CD8-positive, alpha-beta memory T cell (primary cell): ENCODE measurements at places on chromosomes 7 and 10.

DNA sequence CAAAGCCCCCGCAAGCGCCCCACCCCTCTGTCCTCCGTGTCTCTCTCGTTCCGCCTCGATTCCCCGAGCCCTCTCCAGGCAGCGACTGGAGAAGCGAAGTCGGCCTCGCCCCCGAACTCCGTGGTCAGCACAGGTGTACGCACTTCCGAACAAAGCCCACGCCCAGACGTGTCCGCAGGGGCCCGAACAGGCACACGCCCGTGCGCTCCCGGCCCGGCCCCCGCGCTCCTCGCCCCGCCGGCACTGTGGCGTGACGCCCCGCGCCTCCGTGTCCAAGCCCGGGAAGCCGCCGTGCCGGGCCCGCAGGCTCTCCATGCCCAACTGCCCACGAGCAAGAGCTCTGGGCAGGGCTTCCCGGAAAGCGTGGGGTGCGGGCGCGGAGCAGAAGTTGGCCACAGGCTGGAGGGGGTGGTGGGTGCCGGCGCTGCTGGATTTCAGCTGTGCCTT is 662 bp downstream of the NRCAM start:
- DNase-seq, result no peak

DNA sequence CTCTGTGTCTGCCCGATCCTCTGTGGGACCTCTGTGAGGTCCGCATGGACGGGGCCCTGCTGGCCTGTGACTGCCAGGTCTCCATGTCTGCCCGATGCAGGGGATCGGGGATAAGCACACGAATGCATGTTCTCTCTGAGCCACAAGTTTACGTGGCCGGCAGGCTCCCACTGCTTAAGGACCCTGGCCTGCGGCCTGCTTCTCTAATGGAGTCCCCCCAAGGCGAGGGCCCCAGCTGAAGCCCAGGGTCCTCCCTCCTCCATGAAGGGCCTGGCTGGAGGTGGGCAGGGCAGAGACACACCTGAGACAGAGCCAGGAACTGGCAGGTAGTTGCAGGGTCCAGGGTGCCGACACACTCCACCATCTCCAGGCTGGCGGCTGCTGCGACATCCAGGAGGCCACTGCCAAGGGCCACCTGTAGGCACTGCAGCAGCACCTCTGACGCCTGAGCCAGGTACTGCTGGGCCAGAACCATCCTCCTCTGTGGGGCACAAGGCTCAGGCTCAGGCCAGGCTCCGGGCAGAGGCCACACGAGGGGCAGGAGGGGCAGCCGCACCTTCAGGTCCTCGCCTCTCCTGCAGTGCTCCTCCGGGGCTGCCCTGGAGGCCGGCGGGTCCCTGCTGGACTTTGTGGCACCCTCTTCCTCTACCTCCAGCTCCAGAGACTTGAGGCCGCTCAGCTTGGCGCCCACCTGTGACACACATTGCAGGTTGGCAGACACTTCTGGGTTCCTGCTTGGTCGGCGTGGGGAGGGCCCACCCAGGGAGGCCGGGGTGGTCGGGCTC is 60.9 kb upstream of the NKX6-2 start:
- DNase-seq, result no peak

- DNase-seq, result no peak
Measured at GRCh38 chr10:71392292-71392691, 4.4 kb upstream of the CDH23 start.

GRCh38 chr10:36168777-36169176 is 526.7 kb upstream of the FZD8 start:
- no peak for DNase-seq

DNA sequence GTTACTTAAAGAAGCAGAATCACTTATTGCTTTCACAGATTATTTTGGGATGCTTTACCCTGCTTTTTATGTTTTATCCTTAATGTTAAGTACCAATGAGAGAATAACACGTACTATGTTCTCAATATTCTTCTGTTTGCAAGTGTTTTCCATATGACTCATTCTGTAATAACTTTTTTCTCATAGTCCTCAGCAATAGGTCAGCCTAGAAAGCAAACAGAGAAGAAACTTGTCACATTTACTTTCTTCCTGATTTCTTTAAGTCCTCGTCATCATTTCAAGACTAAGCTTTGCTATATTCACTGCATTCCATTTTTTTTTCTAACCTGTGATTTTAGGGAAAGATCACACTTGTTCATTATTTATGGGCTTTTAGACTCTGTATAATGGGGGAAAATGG is 6.8 kb upstream of the AGR2 start:
- DNase-seq, result no peak

DNA sequence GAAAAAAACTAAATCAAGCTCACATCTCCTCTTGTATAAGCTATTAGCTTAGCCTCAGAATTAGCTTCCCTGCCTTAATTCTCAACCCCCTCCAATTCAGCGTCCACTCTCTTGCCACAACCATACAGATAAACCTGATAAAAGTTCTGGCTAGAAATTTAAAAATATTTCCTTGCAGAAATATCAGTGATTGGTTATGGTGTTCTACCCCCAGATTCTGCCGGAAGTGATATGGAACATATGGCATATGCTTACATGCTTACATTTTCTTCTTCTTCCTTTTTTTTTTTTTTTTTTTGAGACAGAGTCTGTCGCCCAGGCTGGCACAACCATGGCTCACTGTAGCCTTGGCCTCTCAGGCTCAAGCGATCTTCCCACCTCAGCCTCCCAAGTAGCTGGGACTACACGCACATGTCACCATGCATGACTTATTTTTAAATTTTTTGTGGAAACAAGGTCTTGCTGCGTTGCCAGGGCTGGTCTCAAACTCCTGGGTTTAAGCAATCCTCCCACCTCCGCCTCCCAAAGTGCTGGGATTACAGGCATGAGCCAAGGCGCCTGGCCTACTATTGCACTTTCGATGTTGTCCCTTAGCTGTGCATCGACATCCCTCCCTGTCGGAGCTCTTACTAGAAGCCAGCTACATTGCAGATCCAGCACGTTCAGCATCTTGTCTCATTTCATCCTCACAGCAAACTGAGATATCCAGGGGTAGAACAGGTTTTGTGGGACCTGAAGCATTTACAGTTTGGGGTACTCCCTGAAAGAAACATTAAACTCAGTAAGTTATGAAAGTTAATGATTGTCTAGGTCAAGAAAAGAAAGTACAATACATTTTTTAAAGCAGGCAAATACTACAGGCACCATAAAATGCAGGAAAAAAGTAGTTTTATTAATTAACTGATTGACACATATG is 205.6 kb upstream of the TCF7L2 start:
- no peak for DNase-seq

DNA sequence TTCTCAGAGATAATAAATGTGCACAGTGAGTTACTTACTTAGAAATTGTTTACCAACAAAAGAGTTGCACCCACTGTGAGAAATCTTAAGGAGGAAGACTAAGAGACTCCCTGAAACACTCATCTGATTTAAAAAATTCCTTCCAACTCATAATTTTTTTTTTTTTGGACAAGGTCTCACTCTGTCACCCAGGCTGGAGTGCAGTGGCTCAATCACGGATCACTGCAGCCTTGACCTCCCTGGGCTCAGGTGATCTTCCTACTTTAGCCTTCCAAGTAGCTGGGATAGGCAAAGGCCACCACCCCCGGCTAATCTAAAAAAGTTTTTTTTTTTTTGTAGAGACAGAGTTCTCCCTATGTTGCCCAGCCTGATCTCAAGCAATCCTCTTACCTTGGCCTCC is 36.0 kb downstream of the MALSU1 start:
- no peak for DNase-seq

DNA sequence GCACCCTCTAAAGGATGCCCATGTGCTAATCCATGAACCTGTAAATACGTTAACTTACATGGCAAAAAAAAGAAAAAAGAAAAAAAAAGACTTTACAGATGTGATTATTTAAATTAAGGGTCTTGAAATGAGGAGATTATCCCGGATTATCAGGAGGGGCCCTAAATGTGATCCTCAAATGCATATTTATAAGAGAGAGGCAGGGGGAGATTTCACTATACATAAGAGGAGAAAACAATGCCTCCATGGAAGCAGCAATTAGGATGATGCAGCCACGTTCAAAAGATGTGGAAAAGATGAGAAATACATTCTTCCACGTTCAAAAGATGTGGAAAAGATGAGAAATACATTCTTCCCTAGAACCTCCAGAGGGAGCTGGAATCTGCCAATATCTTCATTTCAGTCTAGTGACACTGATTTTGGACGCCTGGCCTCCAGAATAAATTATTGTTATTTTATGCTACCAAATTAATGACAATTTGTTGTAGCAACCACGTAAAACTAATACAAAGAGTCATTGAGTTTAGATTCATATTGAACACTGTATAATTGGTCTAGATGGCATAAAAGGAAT is 328.4 kb upstream of the GNAI1 start:
- no peak for DNase-seq

- no peak for DNase-seq
Measured at GRCh38 chr10:69071610-69072009, 16.3 kb upstream of the SRGN start.

- DNase-seq, result no peak
Measured at GRCh38 chr7:2107386-2108070, 125.2 kb downstream of the MAD1L1 start.

- DNase-seq, result no peak
Measured at GRCh38 chr7:52917982-52918578, 117.4 kb upstream of the POM121L12 start.

- DNase-seq, result no peak
Measured at GRCh38 chr10:23478570-23478969, 39.7 kb downstream of the OTUD1 start.

DNA sequence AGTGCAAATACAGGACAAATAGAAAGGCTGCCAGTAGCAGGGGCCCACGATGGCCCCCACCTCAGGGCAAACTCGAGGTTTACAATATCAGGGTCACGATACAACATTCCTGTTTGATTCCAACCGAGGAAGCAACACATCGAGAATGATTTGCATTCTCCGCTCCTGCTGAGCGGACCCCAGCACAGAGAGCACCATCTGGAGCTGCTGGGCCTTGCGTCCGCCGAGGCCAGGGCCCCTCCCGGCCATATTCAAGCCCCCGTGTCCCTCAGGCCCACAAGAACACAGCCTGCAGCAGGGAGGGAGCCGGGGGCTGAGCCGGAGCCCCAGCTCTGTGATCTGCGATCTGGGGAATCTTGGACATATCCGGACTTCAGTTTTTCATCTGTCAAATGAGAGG is 84.3 kb downstream of the PRKAG2 start:
- DNase-seq, result no peak

GRCh38 chr7:77528368-77528767 is 8.7 kb upstream of the PTPN12 start:
- DNase-seq, result no peak

DNA sequence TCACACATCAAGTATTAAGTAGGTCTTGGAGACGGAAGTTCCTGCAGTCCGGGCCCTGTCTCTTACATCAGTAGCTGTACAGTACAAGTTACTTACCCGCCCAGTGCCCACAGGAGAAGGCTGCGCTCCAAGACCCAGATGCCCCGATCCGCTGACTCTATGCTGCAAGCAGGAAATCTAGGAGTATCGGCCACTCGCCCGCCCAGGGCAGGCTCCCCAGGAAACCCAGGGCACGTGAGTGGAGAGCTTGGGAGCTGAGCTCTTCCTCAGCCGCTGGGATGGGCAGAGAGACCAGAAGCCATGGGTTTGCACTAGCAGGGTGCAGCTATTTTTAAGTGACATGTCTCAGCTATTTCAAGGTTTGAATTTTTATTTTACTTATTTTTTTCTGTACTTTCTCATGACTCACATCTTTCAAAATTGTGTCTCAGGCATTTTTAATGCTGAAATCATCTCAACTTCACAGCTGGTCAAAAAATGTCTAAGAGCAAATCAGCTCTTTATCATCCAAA is 1.9 kb upstream of the GPER1 start:
- DNase-seq, result no peak

GRCh38 chr7:26055241-26055640 is 96.8 kb upstream of the NFE2L3 start:
- no peak for DNase-seq

- DNase-seq, result no peak
Measured at GRCh38 chr7:115217373-115217772, 295.5 kb downstream of the MDFIC start.

GRCh38 chr10:14382022-14382421 is 51.3 kb upstream of the FRMD4A start:
- no peak for DNase-seq

GRCh38 chr7:29370531-29371314 is 176.1 kb downstream of the CHN2 start:
- DNase-seq, result no peak

DNA sequence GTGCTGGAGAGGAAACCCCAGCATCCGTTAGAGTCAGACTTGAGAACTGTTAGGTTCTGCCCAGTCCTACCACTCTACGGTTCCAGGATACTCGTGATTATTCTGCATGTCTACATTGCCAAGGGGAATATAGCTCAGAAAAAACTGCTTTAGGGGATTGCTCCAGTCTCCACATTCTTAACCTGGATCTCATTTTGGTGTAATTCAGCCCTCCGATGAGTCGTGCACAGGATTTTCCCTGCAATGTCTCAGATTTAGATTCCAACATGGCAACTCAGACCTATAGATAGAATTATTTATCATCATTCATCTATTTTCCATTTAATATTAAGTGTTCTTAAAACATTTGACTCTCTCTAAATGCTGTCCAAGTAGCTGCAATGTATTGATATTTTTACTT is 121.1 kb upstream of the ZEB1 start:
- DNase-seq, result no peak

DNA sequence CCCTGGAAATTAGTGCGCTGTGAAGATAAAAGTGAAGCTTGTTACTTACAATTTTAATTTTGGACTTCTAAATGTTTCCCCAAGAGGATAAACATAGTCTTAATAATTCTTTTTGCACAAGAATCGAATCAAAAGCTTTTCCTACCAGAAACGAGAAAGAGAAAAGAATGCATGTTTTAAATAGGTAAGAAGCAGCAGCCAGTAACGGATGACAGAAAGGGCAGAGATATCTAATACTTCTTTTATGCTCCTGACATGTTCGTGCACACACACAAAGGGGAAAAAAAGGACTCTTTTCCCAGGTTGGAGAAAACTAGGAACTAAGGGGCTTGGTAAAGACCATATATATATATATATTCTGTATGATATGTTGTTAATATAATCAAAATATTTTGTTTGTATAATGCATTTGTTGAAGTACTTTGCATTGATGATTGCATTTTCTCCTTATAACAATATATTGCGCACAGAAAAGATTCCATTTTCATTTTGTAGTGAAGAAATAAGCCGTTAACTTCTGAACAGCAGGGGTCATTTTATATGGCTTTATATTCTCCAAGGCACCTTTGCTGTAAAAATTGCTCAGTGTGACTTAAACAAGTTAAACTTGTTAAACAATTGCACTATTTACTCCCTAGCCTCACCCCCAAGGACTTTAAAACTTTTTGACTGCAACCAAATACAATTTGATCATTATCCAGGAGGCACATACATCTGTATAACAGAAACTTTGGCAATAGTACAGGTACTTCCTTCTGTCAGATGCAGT is 2.2 kb downstream of the PRKAR2B start:
- DNase-seq, result no peak

DNA sequence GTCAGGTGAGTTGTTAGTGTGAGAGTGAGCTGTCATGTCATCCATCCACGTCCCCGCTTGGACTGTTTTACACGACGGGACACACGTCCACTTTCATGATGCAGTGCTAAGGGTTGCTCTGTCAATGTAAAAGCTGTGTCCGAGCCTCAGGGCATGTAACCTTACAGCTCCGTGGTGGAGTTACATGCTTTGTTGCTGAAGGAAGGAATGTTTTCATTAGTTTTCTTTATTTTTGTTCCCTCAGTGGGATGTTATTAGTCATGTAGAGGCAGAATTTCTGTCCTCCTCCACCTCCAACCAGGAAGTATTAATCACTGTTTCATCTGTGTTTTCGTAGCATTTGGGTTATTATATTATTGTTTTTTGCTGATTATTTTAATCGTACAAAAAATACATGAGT is 88.6 kb downstream of the NRG3 start:
- no peak for DNase-seq

- no peak for DNase-seq
Measured at GRCh38 chr10:88676283-88677060, 12.2 kb downstream of the LIPF start.

GRCh38 chr7:69412331-69413146 is 185.7 kb upstream of the AUTS2 start:
- no peak for DNase-seq
